NCI-H345 (cell line): ENCODE measurements at places on chromosomes 4 and X.

DNA sequence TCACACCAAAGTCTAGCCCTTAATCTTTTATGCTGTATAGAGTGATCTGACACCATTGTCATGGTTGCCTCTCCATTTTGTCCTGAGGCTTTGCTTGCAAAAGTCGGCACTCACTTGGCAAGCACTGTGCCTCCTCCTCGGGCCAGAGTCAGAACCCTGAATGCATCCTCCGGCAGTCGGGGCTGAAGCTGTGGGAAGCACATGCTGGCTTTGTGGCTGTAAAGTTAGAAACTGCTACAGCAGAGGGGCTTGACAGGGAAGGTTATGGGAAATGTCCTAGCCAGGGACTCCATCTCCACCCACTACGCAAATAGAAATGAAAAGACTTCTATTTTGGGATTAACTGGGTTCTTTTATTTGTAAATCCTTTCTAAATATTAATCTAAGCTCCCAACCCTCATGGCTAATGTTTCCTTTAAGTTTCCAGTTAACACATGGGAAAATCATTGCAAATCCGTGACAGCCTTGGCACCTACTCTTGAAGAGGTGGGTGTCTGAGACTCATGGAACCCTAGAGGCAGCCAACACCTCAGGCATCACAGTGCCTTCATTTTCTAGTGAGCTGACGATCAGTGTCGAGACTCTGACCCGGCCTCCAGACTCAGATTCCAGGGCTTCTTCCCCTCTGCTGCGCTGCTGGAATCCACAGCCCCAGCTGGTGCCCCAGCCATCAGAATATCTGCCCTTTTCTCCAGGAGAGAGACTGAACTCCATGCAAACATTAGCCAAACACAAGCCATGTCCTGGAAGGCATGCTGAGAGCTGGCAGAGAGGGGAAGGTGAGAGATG, 7.9 kb upstream of the CLDN24 start:
- DNase-seq: no peak

GRCh38 chr4:40856277-40856839, 106.6 kb downstream of the NSUN7 start:
- DNase-seq: no peak

DNA sequence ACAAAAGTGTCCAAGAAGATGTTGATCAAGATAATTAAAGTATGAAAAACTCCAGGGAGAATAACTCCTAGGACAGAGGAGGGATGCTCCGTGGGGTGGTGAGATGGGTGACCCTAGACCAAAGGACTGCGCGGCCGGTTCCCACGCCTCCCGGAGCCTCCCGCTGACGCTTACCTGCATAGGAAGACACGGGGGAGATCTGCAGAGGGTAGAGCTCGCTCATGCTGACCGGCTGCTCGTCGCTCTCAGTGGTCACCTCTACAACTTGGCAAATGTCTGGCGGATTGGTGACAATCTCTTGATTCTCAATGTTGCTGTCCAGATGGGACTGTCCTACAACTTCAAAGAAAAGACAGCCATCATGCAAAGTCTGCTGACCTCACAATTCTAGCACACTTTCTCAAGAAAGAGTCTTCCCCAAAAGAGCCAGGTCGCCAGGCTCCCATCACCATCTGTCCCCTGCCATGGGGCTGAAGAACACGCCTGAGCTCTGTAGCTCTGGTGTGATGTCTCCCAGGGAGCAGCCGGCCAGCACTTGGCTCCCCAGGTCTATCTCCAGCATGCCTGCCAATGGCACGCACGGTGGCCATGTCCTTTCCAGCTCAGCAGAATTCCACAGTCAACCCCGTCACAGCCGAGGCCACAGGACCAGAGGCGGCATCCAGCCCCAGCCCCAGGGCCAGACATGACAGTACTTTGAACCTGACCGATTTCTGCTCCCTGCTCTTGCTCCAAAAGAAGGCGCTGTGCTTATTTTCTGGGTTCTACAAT, 75.4 kb downstream of the IRF2 start:
- DNase-seq: no peak

DNA sequence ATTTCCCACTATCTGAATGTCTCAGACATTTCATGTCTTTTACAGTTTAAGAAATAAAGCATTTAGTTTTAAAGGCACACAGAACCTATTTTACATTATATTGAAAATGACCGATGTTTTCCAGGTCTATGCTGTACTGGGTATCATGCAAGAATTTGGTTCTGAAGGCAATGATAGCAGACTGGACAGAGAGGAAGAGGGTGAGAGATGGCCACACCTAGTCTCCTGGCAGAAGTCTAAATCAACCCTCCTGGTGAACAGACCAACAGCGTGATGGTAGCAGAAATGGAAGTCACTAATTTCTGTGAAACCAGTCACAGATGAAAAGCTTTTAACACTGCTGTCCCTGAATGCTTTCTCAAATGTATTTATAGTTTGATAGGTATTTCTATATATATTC, 41.9 kb downstream of the MID1 start:
- DNase-seq: no peak

- DNase-seq: no peak
These were observed 62.6 kb upstream of the TEX13D start for GRCh38 chrX:124269881-124270280.

DNA sequence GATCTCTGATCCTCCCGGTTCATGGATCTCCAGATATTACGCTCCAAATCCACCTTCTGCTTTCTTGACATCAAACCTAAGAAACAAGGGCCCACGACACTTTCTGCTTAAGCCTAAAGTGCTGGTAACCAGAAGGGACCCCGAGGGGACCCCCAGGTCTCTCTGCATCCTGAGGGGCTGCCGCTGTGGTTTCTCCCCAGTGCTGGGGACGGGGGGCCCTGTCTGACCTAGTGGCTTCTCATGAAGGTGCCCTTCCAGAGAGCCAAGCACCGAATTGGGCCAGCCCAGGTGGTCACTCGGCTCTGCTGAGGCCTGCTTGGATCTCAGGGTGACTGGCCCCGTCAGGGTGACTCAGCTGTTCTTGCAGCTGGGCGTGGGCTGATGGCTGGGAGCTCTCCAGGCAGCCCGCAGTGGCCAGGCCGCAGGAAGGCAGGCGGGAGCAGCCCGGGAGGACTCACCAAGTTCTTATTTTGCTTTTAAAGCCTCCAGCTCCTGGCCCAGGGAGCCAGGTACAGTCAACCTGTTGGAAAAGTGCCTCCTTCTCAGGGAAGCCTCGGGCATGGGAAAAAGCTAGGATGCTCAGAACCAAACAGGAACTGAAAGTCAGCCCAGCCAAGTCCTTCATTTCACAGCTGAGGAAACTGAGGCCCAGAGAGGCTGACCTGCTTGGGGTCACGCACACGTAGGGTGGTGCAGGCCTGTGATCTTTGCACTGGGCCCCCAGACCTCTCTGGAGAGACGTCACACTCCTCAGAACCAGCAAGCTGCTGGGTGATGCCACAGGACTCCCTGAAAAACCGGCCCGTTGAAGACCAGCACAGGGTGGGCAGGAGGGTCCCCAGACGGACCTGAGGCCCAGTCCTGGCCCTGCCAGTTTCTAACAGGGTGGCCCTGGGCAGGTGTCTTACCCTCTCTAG, 16.7 kb downstream of the BLOC1S4 start:
- DNase-seq: no peak
